Chondrocyte (in vitro differentiated cells): ENCODE measurements at places on chromosomes 5 and 9.

GRCh38 chr9:69961843-69962242, 81.8 kb upstream of the MAMDC2 start:
- DNase-seq, result no peak

- DNase-seq, result no peak
Observed at GRCh38 chr5:167217097-167217743, 1074.2 kb upstream of the WWC1 start.

GRCh38 chr5:81269751-81270393, 31.5 kb upstream of the ZCCHC9 start:
- no peak for DNase-seq

GRCh38 chr5:87435144-87435694, 22.5 kb upstream of the CCNH start:
- no peak for DNase-seq

- no peak for DNase-seq
Observed at GRCh38 chr5:100600298-100600994, 65.3 kb downstream of the FAM174A start.

DNA sequence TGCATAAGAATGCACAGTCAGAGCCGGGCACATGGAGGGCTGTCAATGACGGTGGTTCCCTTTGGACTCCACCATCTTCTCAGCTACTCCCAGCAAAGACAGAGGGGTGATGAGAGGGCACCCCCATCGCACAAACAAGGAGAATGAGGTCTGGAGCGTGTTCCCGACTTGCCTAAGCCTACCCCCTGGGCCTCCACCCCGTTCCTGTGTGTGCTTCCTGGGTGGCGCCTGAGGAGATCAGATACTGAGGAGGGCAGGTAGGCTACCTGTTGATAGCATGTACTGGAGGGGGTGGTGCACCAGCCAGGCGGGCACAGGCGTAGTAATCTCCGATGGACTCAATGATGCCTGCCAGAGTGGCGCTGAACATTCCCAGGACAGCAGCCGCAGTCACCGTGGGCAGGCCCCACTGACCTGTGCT, 4.1 kb downstream of the SLC23A1 start:
- DNase-seq, result peak; percentile 74

DNA sequence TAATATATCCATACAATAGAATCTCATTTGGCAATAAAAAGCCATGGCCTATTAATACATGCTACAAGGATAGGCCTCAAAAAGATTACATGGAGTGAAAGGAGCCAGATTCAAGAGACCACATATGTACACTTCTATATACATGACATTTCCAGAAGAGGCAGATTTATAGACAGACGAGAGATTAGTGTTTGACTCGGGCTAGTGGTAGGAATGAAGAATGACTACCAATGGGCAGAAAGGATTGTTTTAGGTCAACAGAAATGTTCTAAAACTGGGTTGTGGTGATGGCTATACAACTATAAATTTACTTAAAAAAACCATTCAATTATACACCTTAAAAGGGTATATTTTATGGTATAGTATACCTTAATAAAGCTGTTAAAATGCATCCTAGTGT, 41.9 kb downstream of the SETX start:
- no peak for DNase-seq

- DNase-seq, result no peak
Observed at GRCh38 chr5:125826214-125826613, 597.0 kb upstream of the GRAMD2B start.

DNA sequence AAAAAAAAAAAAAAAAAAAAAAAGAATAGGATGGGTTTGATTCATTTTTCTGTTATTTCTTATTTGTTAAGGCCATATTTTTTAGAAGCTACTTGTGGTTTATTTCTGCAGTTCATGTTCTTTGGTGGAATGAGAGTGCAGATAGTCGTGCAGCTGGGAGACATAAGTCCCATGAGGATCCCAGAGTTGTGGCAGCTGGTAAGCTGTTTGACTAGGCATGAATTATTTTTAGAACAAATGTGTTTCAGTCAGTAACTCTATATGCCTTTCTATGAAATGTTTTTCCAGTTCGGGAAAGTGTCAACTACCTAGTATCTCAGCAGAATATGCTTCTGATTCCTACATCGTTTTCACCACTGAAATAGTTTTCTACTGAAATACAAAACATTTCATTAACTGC, 5.0 kb upstream of the NIPSNAP3B start:
- DNase-seq, result no peak

DNA sequence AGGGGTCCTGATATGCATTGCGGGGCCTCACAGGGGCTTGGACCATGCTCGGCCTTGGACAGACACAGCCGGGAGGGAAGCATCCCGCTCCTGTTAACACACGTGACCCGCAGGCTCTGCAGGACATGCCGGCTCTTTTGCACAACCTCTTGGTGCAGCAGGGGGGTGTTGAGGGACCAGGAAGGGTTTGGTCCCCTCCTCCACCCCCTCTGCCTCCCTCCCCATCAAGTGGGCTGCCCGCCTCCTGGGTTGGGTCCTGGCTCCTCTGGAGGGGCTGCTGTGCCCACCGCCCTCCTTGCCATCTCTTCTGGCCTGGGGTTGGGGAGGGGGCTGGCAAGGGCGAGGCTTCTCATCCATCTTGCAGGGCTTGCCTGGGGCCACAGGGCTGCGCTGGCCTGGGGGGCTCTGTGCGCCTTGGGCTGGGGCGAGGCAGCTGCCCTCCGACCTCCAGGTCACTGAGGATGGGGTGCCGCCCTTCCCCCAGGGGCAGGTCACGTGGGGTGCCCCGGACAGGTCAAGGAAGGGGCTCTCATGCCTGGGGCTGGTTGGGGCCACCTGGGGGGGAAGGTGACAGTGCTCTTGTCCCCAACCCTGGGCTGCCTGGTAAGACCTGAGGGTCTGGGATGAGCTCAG, 16.8 kb upstream of the SLC9A3 start:
- peak; percentile 92 for DNase-seq

GRCh38 chr9:98995059-98995671, 51.5 kb downstream of the COL15A1 start:
- no peak for DNase-seq

- no peak for DNase-seq
Observed at GRCh38 chr5:132812781-132813598, at the start of gene SOWAHA. TSS of gene SOWAHA (plus strand) at chr5:132813302. CDS start at chr5:132813622, 320 bp downstream.

GRCh38 chr9:93660352-93661046, 84.1 kb downstream of the PHF2 start:
- DNase-seq, result peak; percentile 57
